ENCODE measurements at places on chromosomes 1 and 21. TPM values are rescaled to one million over a fixed set of nuclear protein-coding genes. Genes with fewer than 3 reads are reported as not detected.

DYNLT5 gene
- total RNA-seq = 3.3 TPM

DNA sequence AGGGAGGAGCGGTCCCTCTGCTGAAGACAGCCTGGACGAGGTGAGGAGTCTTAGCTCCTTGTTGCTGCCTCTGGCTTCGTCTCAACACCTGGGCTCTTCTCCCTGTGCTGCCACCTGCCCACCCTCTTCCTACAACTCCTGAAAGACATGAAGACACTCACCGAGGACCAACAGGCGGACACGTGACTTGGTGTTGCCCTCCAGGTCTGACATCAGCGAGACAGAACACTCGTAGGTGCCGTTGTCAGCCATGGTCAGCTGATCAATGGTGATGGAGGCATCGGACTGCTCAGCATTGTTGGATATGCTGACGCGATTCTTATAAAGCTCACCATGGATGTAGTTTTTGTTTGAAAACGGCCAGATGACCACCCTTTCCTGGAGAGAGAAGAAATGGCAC is 21.4 kb downstream of the GPA33 start:
- H3K4me1 ChIP-seq = no peaks in the 10 kb centered on the region
- no peak overlapping the region for H3K27ac ChIP-seq
- no peak for DNase-seq
- H3K27me3 ChIP-seq = no peaks in the 10 kb centered on the region

DNA sequence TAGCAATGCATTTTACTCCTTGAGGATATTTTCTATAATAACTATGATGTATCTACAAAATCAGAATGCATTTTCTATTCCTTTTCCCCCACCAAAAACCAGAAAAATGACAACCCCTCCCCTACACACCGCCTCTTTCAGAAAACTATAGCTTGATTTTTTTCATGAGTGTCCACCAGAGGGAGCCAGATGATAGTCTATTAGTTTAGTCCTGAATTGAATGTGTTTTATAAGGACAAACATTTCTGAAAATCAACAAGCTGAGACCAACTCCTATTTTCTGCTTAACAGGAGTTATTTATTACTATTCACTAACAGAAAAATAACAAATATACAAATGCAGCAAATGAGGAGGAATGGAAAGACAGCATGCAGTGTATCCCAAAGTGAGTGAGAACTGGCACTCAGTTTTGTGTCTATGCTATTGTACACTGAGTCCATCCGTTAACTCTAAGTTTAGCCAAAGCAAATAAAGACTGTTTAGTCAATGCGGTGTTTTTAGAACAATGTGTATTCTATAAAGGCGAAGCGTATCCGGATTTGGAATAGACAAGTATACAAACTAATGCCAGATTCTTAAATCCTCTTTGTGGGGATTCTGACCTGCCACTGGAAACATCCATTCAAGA is 182.6 kb downstream of the VAV3 start:
- no peaks in the 10 kb centered on the region for H3K36me3 ChIP-seq
- no peak overlapping the region for H3K27ac ChIP-seq
- no peaks in the 10 kb centered on the region for H3K27me3 ChIP-seq

RAVER2 gene
- 12.8 TPM for total RNA-seq

KRTAP7-1 gene
- total RNA-seq = not detected

GRCh38 chr1:183323849-183324683 is 94.1 kb downstream of the NMNAT2 start:
- no peaks in the 10 kb centered on the region for H3K4me1 ChIP-seq
- DNase-seq = no peak
- H3K4me3 ChIP-seq = no peak overlapping the region
- H3K27me3 ChIP-seq = no peaks in the 10 kb centered on the region

DNA sequence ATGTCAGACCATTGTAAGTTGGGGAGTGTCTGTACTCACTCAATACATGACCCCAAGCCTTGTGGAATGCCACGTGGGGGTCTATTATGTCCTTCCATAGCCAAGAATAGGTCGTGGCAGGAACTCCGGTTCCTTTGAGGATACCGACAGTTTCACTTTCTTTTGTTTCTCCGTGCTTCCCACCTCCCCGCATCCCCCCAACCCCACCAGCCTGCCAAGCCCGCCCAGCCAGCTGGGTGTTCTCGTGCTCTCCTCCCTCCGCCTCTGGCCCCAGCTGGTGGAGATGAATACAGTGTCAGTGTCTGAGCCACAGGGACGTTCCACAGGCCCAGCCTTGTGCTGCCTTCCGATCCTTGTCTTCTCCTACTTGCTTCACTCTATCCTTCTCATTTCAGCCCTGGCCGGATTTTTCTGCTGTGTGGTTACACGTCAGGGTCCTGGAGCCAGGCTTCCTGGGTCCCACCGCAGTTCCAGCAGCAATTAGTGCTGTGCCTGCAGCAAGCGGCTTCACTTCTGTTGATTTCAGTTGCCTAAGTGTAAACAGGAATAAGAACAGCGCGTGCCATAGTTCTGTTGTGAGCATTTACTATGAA is 4.1 kb upstream of the AGTRAP start:
- no peaks in the 10 kb centered on the region for H3K27me3 ChIP-seq
- DNase-seq = peak; percentile 80
- peak overlapping the region; percentile 46 for H3K4me3 ChIP-seq
- H3K4me1 ChIP-seq = peaks cover 49% of the 10 kb centered on the region
- H3K36me3 ChIP-seq = no peaks in the 10 kb centered on the region

DNA sequence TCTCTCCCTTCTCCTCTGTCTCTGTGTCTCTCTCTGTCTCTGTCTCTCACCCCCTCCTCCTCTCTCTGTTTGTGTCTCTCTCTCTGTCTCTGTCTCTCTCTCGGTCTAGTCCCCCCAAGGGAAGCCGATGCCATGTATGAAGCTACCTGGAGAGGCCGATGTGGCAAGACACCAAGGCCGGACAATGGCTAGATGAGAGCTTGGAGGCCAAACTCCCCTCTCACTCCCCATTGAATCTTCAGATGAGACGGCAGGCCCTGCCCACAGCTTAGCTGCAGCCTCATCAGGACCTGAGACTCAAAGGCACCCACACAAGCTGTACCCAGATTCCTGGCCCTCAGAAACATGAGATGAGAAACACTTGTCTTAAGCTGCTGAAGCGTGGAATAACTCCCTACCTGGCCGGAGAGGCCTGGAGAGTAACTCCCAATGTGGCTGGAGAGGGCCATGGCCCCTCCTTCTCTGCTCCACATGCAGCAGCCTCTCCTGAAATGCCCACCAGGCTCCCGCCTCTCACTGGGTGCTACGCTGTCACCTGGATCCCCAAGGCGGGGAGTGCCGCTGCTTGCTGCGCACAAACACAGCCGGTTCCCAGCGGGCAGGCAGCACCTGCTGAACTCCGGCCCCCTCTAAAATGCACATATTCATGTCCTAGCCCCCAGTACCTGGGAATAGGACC is 7.8 kb upstream of the ACTRT2 start:
- H3K4me1 ChIP-seq = no peaks in the 10 kb centered on the region
- H3K36me3 ChIP-seq = no peaks in the 10 kb centered on the region
- DNase-seq = peak; percentile 55
- H3K27me3 ChIP-seq = peaks cover 43% of the 10 kb centered on the region
- no peak overlapping the region for H3K4me3 ChIP-seq

EPHA2 gene
- 44.8 TPM for total RNA-seq

DNA sequence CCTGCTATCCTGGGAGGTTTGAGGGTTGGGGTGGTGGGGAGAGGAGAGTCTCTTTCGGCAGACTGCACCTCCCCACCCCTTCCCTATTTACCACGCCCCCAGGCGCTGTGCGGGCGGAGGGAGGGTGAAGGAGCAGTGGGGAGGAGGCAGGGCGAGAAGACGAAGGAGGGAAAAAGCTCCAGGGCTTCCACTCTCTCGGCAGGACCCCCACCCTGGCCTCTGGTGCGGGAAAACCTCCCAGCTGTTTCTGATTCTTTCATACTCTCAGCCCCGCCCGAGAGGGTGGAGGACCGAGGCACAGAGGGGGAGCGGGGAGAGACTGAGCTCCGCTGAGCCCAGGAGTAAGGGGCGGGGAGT is 866 bp upstream of the WNT2B start:
- peaks cover 30% of the 10 kb centered on the region for H3K27me3 ChIP-seq
- H3K36me3 ChIP-seq = no peaks in the 10 kb centered on the region
- H3K4me3 ChIP-seq = peak overlapping the region; percentile 56
- H3K27ac ChIP-seq = no peak overlapping the region

DNA sequence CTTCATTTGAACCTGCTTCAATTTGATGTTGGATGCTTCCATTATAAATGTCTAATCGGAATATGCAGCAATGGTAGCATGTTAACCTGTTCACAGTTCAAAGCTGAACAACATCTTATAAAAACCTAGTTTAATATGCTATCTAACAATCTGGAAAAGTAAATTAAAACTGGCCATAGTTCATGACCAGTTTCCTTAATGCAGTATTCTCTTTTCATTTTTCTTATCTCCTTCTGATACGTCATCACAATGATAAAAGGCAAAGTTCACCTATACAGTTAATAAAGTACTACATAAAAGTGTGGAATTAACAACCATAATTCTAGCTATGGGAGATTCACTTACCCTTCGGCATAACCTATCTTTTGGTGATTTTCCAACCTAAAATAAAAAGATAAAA is 65.1 kb downstream of the IARS2 start:
- H3K36me3 ChIP-seq = peaks cover 75% of the 10 kb centered on the region
- H3K27ac ChIP-seq = no peak overlapping the region
- H3K27me3 ChIP-seq = no peaks in the 10 kb centered on the region
- H3K4me3 ChIP-seq = no peak overlapping the region
- DNase-seq = no peak
- no peaks in the 10 kb centered on the region for H3K4me1 ChIP-seq

KLHDC8A gene
- total RNA-seq = 0.78 TPM

GRCh38 chr1:197312163-197312562 is 44.1 kb downstream of the CRB1 start:
- H3K27me3 ChIP-seq = no peaks in the 10 kb centered on the region
- no peak for DNase-seq
- no peak overlapping the region for H3K4me3 ChIP-seq
- H3K36me3 ChIP-seq = no peaks in the 10 kb centered on the region

- no peaks in the 10 kb centered on the region for H3K4me1 ChIP-seq
- no peak overlapping the region for H3K4me3 ChIP-seq
- no peaks in the 10 kb centered on the region for H3K27me3 ChIP-seq
- no peaks in the 10 kb centered on the region for H3K36me3 ChIP-seq
- no peak for DNase-seq
Observed at GRCh38 chr1:59100708-59101374, 196.1 kb upstream of the FGGY start.

ILDR2 gene
- total RNA-seq = 0.98 TPM

VASH2 gene
- total RNA-seq = 1.9 TPM

- H3K4me1 ChIP-seq = no peaks in the 10 kb centered on the region
- no peaks in the 10 kb centered on the region for H3K27me3 ChIP-seq
- no peak overlapping the region for H3K27ac ChIP-seq
- H3K36me3 ChIP-seq = no peaks in the 10 kb centered on the region
- no peak for DNase-seq
Observed at GRCh38 chr1:70915258-70916033, 132.2 kb downstream of the PTGER3 start.

- H3K4me1 ChIP-seq = no peaks in the 10 kb centered on the region
- no peaks in the 10 kb centered on the region for H3K27me3 ChIP-seq
Observed at GRCh38 chr21:44434936-44435635, 20.2 kb upstream of the LRRC3 start.

GRCh38 chr1:51950701-51951100 is 39.8 kb downstream of the RAB3B start:
- peaks cover 31% of the 10 kb centered on the region for H3K27me3 ChIP-seq
- no peaks in the 10 kb centered on the region for H3K4me1 ChIP-seq
- no peak overlapping the region for H3K4me3 ChIP-seq
- H3K36me3 ChIP-seq = no peaks in the 10 kb centered on the region
- no peak for DNase-seq

GRCh38 chr21:34367320-34367935 is 3.6 kb downstream of the KCNE2 start:
- no peak overlapping the region for H3K27ac ChIP-seq
- H3K4me1 ChIP-seq = no peaks in the 10 kb centered on the region
- H3K36me3 ChIP-seq = no peaks in the 10 kb centered on the region
- DNase-seq = no peak
- H3K27me3 ChIP-seq = no peaks in the 10 kb centered on the region

DNA sequence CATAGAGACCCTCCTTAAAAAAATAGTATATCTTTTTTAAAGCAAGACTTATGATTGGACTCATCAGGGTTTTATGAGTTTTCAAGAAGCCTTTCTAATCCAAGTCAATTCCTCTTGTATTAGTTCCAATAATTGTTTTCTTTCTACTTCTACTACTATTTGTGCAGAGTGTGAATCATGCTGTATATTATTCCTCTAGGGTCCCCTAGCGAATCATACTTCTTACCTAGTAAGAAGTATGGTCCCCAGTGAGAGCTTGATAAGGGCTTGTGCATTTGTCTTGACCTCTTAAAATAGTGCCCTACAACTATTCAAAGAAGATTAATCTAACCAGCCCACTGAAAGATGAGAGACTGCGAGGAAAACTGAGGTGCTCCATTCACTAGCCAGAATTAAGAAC is 715.7 kb upstream of the ZP4 start:
- no peaks in the 10 kb centered on the region for H3K4me1 ChIP-seq
- H3K27me3 ChIP-seq = no peaks in the 10 kb centered on the region
- H3K4me3 ChIP-seq = no peak overlapping the region
- no peak for DNase-seq

DNA sequence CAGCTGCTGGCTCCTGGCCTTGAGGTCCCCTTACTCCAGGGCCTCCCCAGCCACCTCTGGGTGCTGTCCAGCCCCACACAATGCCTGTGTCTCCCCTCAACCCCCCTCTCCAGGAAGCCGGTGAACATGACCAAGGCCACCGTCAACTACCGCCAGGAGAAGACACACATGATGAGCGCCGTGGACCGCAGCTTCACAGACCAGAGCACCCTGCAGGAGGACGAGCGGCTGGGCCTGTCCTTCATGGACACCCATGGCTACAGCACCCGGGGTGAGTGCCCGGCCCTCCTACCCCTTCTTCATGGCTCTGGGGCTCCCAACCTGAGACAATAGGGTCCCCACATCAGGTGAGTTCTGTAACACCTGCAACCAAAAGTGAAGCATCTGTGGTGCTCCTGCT is 55.4 kb downstream of the PTPRU start:
- DNase-seq = no peak
- no peaks in the 10 kb centered on the region for H3K36me3 ChIP-seq
- no peaks in the 10 kb centered on the region for H3K27me3 ChIP-seq
- H3K27ac ChIP-seq = no peak overlapping the region

DNA sequence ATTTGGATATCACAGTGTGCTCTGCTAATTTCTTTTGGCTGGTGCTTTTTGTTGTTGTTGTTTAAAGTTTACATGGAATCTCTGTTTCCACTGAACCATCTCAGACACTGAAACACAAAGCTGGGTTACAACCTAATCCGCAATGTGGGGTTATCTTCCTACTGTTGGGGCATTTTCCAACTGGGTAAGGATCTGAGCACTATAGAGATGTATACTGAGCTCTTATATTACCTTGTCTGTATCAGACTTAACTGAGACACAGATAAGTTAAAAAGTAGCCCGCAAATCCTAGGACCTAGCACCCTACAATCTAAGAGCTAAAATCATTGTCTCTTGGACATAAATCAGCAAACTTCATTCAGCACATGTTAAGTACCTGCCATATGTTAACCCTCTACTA is 169.2 kb downstream of the LTN1 start:
- no peaks in the 10 kb centered on the region for H3K36me3 ChIP-seq
- no peak for DNase-seq
- peak overlapping the region; percentile 65 for H3K27ac ChIP-seq
- H3K4me3 ChIP-seq = no peak overlapping the region
- no peaks in the 10 kb centered on the region for H3K27me3 ChIP-seq

GRCh38 chr1:111463029-111463683 is 10.6 kb upstream of the C1orf162 start:
- H3K36me3 ChIP-seq = peaks cover 59% of the 10 kb centered on the region
- DNase-seq = no peak
- no peaks in the 10 kb centered on the region for H3K27me3 ChIP-seq
- no peak overlapping the region for H3K27ac ChIP-seq
- H3K4me1 ChIP-seq = no peaks in the 10 kb centered on the region

NBPF10 gene
- 3.8 TPM for total RNA-seq

GRCh38 chr21:33908760-33909159 is 6.8 kb downstream of the ATP5PO start:
- no peaks in the 10 kb centered on the region for H3K27me3 ChIP-seq
- no peak overlapping the region for H3K4me3 ChIP-seq
- peaks cover 98% of the 10 kb centered on the region for H3K36me3 ChIP-seq
- no peak overlapping the region for H3K27ac ChIP-seq

DISP3 gene
- not detected for total RNA-seq
